ENCODE measurements at places on chromosomes 2 and 18. TPM values are rescaled to one million over a fixed set of nuclear protein-coding genes. Genes with fewer than 3 reads are reported as not detected.

Gene UGT1A3
- not detected for total RNA-seq

Gene EFHD1
- total RNA-seq: 5.0 TPM

Gene PSMG2
- total RNA-seq: 69.2 TPM

Gene DSG1
- not detected for total RNA-seq

Gene FOXD4L1
- 0.31 TPM for total RNA-seq

Gene SFTPB
- total RNA-seq: 0.05 TPM

Gene DNAJC5G
- not detected for total RNA-seq

Gene CAPN14
- total RNA-seq: 0.03 TPM

Gene PPP1R1C
- 2.6 TPM for total RNA-seq

Gene FEV
- not detected for total RNA-seq

Gene OBSL1
- 23.3 TPM for total RNA-seq

Gene NEU2
- total RNA-seq: not detected

Gene AGXT
- not detected for total RNA-seq

Gene LAMA1
- total RNA-seq: 0.06 TPM

Gene TP53I3
- 275 TPM for total RNA-seq

Gene IL36B
- 0.17 TPM for total RNA-seq

Gene NAT8
- not detected for total RNA-seq

Gene TCF23
- not detected for total RNA-seq

Gene CPO
- total RNA-seq: not detected

Gene NGEF
- total RNA-seq: 20.3 TPM

Gene AQP12B
- total RNA-seq: not detected

Gene CNGA3
- not detected for total RNA-seq

Gene EFR3B
- total RNA-seq: 10.1 TPM

Gene PROM2
- not detected for total RNA-seq

Gene RTP5
- total RNA-seq: not detected

Gene DAW1
- 3.2 TPM for total RNA-seq

Gene EMILIN2
- total RNA-seq: 14.4 TPM

Gene LTBP1
- 29.6 TPM for total RNA-seq

Gene C2orf80
- total RNA-seq: not detected

Gene GNAL
- 6.0 TPM for total RNA-seq

Gene GPD2
- 27.4 TPM for total RNA-seq

Gene LRRTM4
- total RNA-seq: not detected

Gene GPR55
- total RNA-seq: not detected

Gene VIT
- not detected for total RNA-seq

Gene KIF5C
- 0.32 TPM for total RNA-seq

Gene HJURP
- 61.5 TPM for total RNA-seq

Gene ANTXR1
- 147 TPM for total RNA-seq
